ENCODE measurements at places on chromosomes 2 and 18. TPM values are rescaled to one million over a fixed set of nuclear protein-coding genes. Genes with fewer than 3 reads are reported as not detected.

DNA sequence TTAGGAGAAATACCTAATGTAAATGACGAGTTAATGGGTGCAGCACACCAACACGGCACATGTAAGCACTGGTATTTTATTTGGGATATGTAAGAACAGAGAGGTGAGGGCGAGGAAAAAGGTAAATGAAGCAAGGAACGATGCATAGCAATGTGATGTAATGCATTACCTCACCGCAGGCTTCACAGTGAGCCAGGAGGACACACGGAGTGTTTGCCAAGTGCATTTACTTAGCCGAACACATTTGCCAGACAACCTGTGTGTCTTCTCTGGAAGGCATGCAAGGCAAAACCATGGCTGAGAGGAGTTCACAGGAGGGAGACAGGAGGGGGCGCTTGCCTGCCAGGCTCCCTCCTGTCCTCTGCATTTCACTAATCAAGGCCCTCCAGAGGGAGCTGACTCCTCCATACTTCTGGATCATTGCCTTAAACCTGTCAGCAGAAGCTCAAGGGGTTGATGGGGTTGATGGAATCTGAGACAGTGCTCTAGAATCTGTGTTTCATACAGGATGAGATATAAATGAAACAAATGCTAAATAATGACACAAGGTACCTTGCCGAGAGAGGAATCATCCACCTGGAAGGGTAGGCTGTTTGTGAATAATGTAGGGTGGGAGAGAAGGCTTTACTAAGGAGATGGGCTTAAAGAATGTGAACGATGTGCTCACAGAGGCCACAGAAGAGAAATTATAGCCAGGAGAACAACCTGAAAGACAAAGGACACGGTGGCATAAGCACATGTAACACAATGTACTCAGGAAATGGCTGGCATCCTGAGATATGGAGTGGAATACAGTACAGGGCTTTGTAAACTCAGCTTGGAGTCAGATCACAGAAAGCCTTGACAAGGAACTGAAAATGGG is 9.1 kb upstream of the TPRKB start:
- DNase-seq, result peak; percentile 87

DNA sequence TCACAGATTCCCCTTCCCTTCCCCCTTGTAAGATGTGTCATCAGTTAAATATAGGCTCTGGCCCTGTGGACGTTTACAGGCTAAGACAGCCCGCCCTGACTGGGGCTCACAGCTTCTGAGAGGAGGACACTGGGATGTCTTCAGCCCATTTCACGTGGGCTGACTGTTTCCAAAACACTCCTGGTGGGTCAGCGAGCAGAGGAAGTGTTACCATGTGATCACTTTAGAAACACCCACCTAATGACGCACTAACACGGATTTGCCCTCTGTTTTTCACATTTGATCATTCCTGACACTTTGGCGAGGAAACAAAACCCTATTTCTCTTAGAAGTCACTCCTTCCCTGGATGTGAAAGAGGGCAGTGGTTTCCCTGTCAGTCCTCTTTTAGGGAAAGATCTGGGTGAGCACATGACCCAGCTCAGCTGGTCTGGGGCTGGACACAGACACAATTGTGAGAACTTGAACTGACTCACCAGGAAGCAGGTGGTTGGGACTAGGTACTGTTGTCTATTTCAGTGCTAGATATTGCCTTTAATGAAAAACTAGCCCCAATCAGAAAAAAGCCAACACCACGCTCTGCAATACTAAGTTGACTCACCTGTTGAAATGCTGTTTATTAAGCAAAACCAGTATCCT is 38.8 kb downstream of the BMP10 start:
- DNase-seq, result peak; percentile 94

MEIS1 gene
- total RNA-seq, result 11.8 TPM

CD8B2 gene
- total RNA-seq, result not detected

- DNase-seq, result no peak
Observed at GRCh38 chr2:223811757-223812156, 25.6 kb downstream of the AP1S3 start.
